ENCODE measurements at places on chromosomes 12 and 14.

GRCh38 chr14:103819503-103820307, 27.7 kb downstream of the PPP1R13B start:
- no peak for DNase-seq

GRCh38 chr14:68877993-68878575, 85.2 kb upstream of the ZFP36L1 start:
- DNase-seq, result no peak

GRCh38 chr14:72104011-72104613, 171.9 kb downstream of the RGS6 start:
- no peak for DNase-seq

GRCh38 chr14:82412545-82412944, 878.9 kb upstream of the SEL1L start:
- DNase-seq, result no peak

- no peak for DNase-seq
These were observed 223.7 kb downstream of the AKAP6 start for GRCh38 chr14:32552766-32553165.

GRCh38 chr14:67814821-67815220, 1.6 kb downstream of the ZFYVE26 start:
- DNase-seq, result no peak

- DNase-seq, result no peak
These were observed 48.6 kb upstream of the CATSPERB start for GRCh38 chr14:91780452-91780851.

DNA sequence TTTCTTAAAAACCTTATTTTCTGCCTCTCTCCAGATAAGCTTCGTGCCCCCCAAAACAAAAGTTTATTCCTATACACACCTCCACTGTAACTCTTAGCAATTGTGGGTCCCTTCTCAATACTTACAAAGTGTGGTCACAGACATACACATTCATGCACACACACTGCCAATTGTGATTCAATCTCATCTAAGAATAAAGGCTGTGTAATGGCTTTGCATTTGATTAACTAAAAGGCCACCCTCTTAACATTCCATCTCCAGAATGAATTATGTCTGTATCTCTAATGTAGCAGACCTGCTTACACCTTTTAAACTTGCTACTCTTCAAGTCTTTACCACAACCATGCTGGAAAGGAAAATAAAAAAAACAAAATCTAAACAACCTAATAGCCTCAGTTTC, 49.5 kb downstream of the MYF5 start:
- DNase-seq, result no peak

GRCh38 chr12:49079793-49080192, 10.0 kb upstream of the RHEBL1 start:
- DNase-seq, result no peak

DNA sequence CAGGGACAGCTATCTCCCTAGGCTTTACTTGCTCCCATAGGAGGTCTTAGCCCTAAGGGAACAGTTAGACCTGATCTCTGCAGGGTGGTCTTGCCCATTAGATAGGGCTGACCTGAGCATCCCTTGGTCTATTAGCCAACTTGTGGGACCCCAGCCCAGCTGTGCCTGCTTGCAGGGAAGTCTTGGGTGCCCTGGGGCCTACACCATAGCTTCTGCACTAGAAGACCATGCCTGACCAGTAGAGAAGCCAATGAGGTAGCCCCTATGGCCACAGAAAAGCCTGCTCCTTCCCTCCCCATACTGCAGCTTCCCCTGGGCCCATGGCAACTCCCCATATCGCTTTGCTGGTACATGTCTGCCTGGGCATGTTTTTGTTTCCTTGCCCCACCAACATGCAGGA, 1049.1 kb downstream of the TRHDE start:
- DNase-seq, result no peak

DNA sequence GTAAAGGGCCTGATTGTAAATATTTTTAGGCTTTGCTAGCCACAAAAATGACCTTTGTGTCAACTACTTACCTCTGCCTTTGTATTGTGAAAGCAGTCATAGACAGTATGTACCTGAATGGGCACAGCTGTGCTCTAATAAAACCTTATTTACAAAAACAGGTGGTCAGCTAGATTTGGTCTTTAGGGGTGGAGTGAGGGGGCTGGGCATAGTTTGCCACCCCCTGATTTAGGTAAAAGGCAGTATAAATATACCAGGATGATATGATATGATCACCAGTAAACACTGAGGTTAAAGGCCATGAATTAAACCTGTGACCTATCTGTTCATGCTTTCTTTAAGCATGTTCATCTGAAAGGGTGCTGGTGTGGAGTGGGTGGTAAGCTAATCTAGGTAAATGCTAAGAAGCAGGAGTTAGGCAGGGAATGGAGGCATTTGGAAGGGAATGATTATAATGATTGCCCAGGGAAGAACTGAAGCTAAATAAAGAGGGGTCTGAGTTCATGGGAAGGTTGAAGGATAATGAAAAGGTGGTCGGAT, 77.1 kb upstream of the BCAT1 start:
- DNase-seq, result no peak

DNA sequence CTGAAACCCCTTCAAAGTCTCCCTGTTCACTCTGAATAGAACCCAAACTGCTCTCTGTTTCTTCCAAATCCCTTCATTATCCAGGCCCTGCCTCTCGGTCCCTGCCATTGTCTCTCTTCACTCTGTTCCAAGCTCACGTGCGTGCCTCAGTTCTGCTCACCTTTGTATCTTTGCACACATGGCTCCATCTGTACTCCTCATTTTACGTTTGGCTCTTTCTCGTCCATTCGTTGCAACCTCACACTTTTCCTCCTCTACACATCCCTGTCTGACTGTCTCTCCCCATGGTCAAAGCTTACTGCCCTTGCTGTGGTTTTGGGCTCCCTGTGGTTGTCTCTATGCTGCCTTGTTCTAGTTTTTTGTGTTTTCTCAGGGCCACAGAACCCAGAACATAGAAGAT, 1054.5 kb downstream of the BCL11B start:
- no peak for DNase-seq

DNA sequence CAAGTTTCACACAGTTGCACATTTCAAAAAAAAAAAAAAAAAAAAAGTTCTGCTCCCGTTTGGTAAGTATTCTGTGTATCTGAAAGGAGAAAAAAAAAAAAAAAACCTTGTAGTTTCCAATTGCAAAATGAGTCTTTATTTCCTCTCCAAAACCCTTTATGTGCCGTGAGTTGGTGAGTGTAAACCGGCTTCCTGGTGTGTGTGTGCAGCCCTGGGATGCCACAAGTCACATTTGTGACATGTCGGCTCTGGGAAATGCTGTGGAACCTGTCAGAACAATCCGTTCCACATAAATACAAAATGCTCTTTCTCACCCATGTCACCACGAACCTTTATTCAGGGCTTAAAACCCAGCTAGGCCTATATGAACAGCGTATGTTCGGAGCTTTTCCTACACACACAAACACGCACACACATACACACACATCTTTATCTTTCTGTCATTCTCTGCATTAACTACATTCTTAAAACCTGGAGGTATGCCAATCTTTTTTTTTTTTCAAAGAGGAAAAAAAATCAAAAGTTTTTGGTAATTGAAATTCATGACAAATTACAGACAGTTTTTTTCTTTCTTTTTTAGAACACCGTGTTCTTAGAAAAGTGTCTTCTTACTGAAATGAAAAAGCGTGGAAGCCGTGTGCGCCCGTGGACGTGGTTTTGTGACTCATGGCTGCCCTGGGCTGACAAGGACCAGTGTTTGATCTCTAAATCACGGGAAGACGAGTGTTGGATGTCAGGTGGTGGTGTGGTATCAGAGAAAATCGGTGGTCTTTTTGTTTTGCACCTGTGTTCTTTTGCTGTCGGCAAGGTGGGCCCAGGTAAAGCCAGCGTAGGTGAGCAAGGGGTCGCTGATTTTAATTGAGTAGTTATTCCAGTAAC, 612.0 kb downstream of the VRK1 start:
- no peak for DNase-seq

DNA sequence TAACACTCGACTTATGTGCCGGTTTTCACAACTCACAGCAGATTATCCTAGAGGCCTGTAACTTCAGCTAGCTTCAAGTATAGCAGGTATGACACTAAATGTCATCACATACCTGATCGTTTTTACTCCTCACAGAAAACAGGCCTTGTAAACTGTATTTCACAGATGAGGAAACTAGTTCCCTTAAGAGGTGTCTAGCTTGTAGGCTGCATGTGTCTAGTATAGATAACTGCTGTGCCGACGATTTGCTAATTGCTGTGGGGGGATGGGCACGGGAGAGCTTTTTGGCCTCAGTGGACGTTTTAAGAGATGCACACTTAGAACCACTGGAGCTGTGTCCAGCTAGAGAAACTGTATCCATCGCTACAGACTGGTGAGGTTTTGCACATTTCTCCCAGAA, 78.8 kb downstream of the PAPOLA start:
- DNase-seq, result no peak

DNA sequence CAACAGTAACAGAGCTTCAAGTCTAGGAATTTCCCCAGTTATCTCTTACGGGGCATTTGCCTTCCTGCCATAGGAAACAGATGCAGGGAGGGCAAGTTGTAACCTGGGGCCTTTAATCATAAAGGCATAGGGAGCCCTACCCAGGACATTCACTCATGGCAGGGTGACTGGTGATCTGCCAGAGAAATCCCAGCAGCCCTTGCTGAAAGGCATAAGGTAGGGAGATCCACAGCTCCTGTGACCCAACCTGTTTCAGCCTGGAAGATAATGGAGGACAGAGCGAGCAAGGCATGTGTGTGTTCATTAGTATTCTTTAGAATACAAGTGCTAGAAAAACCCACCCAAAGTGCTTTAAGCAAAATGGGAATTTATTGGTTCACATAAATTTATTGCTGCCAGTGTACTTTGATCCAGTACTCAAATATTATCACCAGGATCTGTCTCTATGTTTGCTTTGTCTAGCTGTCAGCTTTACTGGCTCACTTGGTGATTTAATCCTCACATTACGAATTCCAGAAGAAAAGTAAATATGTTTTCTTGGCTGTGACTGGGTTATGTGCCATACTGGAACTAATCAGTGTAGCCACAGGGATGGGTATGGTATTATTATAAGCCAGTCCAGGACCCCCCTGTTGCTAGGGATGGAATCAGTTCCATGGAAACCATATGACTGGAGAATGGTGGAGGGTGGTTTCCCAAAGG, 21.1 kb upstream of the AKAP6 start:
- DNase-seq, result no peak

GRCh38 chr12:7373226-7373625, 69.4 kb downstream of the ACSM4 start:
- no peak for DNase-seq

DNA sequence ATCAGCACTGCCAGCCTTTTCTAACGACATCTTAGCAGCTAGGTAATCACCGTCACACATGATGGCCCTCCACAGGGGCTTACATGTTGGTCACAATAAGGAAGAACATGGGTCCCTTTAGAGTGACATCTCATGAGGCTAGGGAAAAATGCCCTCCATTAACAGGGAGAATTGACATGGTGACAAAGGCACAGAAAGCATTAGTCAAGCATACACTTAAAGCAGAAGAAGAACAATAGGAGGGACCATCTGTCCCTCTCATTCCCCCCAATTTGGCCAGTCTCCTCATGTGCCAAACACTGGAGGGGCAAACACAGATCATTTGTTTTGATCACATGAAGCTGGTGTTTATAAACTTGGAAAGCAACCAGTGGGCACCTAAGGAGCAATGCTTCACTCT, 78.0 kb downstream of the GRIP1 start:
- no peak for DNase-seq

DNA sequence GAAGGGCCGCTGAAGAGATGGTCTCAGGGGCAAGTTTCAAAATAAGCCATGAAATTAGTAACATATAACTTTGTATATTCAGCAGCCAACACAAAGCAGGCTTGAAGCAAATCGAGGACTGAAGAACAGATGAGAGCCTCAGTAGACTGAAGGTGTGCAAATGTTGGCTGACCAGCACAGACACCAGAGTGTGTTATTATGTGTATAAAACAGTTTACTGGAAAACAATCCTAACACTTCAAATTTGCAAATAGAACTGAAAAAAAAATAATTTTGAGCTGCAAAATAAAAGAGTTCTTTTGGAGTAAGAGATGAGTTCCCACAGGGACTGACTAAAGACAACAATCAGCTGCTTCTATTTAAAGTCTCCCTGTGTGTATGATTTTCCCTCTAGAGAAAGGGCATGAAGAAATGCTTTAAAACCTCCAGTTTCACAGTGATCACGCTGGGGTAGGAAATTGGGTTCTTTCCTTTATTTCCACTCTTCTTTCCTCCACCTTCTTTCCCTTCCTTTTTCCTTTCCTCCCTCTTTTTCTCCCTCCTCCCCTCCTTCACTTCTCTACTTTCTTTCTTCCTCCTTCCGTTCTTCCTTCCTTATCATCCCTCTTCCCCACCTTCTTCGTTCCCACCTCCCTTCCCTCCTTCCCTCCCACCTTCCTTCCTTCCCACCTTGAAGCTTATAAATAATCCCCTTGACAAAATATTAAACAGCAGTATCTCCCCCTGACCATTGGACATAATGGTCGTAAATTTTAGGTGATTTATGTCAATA, 383.9 kb upstream of the DCN start:
- no peak for DNase-seq

DNA sequence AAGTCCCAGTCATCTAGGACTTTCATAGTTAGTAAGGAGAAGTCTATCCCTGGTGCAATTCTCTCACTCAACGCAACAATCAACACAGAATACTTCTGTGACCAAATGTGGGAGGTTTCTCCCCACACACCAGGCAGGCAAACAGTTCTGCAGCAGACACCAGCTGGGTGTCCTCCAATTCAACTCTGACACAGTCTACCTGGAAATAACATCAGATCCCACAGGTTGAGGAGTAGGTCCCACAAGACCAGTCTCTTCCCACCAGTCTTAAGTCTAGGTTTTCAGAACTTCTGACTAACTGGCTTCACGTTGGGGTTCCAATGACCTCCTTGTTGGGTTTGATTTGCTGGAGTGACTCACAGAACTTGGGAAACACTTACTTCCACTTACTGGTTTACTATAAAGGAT, 14.8 kb downstream of the ACOT6 start:
- DNase-seq, result no peak

DNA sequence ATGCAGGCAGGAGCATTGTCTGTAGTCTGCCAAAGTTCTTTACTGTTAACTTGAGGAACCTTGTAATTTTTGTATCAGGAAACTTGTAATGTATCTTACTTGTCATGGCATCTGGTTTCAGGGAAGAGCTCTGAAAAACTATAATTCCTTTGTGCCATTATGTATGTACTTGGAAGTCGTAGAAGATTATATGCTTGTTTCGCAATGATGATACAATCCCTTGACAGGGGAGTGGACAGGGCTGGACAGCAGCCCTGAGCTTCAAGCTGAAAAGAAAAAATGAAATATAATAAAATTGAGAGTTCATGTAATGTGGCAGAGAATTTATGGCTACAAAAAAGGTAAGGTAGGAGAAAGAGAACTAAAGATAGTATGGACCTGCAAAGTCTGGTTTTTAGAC, 7.4 kb upstream of the DLGAP5 start:
- DNase-seq, result no peak

DNA sequence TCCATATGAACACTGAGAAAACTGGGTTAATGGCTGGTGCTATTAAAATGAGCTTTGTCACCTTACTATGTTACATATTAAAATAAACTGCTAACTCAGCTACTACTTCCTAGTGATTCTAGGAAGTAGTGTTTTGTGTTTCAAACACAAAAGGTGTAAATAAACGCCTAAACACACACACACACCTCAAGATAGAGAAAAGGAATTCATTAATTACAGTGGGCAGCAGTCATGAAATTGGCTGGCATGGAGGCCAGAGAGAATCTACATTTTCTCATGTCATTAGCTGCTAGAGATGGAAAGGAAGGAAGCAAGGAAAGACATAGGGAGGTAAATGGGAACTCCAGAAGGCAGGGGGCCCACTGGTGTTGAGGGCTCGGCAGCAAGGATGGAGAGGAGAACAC, 787 bp upstream of the PRMT5 start:
- DNase-seq, result no peak

All from T1000 (cell line).